Urothelium cell line (cell line): ENCODE measurements at places on chromosomes 2 and 18.

- DNase-seq = no peak
Observed at GRCh38 chr2:234845602-234846590, 105.9 kb upstream of the SH3BP4 start.

- no peak for DNase-seq
Observed at GRCh38 chr2:6674381-6674780, 191.3 kb downstream of the CMPK2 start.

DNA sequence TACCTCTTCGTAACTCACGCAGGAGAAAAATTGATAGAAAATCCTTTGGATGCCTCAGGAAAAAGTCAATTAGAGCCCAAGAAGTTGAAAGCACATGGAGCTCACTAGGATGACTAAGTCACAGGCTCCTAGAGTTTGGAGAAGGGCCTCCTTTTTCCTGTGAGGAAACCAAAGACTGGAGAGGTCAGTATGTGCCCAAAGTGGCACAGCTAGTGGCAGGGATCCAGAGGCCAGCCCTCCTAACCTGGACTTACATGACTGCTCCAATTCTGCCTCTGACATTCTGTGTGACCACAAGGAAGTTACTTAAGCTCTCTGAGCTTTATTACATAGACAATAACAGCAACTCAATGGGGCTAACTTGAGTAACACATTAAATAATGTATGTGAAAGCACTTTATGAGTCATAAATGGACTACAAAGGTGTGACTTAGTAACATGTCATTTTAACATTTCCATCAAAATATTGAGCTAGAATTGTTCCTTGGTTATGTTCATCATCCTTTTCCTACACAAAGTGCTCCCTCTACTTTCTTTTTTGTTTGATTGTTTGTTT is 91.6 kb downstream of the DHRS9 start:
- no peak for DNase-seq

DNA sequence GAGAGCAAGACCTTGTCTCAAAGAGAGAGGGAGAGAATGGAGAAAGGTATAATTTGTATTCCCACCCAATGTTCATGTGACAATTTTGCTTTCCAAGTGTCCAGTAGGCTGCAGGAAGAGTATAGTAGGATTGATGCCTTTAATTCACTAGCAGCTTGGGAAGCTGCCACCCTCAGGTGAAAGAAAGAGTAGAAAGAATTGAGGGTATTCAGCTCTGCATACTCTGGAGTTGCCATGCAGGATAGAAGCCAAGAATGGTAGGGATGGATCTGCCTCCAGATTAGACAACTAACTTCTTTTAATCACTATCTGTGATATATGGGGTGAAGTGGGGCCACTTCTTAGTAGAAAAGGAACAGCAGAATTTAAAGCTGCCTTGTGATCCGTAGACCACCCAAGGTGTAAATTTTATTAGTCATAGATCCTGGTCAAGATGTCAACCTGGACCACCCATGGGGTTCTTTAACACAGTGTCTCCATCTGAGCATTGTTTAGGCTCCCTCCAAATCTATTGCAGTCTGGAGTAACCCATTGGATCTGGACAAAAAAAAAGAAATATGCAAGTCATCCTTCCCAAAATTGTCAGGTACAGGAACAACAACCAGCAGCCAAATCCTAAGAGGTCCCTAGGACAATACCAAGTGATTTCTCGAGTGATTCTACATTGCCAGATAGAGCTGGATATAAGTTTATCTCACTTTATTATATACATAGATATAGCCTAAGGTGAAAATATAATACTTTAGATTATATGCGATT is 33.1 kb upstream of the DTNA start:
- no peak for DNase-seq

- DNase-seq = no peak
Observed at GRCh38 chr2:122977580-122977979, 1047.5 kb upstream of the CNTNAP5 start.

- no peak for DNase-seq
Observed at GRCh38 chr2:230441227-230441897, 25.4 kb downstream of the SP100 start.

DNA sequence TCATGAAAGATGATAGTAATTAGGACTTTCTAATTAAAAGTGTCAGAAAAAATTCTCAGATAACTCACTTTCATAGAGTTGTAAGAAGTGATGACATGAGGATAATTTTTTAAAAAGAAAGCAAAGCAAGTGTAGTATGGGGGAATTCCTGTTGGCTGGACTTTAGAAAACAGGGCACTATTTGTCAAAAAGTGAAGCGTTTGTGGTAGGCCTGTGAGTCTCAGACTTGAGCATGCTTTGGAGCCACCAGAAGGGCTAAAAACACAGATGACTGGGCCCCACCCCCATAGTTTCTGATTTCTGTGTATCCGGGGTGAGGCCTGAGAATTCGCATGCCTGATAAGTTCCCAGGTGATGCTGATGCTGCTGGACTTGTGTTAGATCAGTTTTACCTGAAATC is 222.6 kb upstream of the LRRTM1 start:
- DNase-seq = no peak

- no peak for DNase-seq
Observed at GRCh38 chr2:155157065-155157464, 458.6 kb downstream of the KCNJ3 start.

- DNase-seq = no peak
Observed at GRCh38 chr2:45769854-45770576, 118.5 kb downstream of the PRKCE start.
